ENCODE measurements at places on chromosomes 2 and 18.

DNA sequence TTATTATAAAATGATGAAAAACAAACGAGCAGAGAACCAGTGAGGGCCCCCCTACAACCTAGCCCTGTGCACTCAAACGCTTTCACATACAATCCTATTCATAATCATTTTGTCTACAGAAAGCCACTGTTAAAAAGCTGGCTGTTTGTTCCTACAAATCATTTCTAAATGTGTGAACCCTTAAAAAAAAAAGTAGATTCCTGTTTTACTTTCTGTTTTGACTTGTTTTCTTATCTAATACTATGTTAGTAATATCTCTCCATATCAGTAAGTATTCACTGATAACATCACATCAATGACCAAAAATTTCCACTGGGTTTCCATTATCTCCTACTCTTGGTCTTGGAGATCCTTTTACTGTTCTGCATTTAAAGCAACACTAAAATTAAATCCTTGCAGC is 128.8 kb upstream of the TTC39C start:
- DNase-seq = no peak

- no peak for DNase-seq
Observed at GRCh38 chr2:114684403-114684802, 242.0 kb downstream of the DPP10 start.

- no peak for DNase-seq
Observed at GRCh38 chr18:75977081-75977480, 518.0 kb downstream of the ZNF516 start.

- no peak for DNase-seq
Observed at GRCh38 chr2:20447437-20448245, 767 bp downstream of the RHOB start.

DNA sequence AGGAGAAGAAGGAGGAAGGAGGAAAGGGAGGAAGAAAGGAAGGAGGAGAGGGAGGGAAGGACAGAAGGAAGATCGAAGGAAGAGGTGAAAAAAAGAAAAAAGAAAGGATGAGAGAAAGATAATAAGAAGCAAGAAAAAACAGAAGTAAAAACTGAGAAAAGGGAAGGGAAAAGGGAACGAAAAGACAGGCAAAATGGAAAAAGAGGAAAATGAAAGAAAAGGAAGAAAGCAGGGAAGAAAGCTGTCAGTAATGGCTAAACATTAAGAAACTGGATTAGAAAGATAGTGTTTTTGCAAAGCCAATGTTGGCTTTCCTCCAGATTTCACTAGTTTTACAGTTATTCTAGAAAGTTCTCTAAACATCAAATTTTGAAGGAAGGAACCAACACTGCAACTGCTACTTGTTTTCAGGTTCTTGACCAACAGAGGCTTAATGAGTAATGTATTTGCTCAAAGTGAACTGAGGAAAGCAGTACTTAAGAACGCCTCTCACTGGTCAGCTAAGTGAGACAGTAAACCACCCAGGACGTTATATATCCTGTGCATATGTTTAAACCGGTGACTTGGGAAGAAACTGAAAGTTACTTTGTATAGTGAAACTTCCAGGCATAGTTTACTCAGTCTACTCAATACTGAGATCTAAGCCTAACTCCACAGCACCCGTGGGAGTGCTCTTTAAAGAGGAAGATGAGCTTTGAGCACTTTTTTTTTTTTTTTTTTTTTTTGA is 286.2 kb upstream of the TRIB2 start:
- DNase-seq = no peak

- DNase-seq = no peak
Observed at GRCh38 chr2:27729198-27729597, 42.3 kb upstream of the MRPL33 start.

DNA sequence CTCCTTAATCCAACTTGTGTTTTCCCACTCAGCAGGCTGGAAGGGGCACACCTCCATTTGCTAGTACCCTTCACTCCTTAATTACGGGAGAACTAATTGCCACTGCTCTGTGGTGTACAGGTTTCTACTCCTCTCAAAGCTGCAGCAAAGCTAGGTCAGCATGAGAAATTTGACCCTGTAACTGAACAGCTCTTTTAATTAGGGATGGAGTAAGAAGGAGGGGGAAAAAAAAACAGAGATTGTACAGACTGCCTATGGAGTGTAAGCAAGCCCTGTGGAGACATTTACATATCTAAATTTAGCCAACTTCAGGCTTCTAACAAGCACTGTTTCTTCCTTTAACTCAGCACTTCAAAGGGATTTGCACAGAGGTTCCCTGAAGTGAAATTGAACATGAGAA is 629.7 kb upstream of the SETBP1 start:
- DNase-seq = no peak

GRCh38 chr2:95121093-95121406 is 558 bp downstream of the MRPS5 start:
- no peak for DNase-seq

DNA sequence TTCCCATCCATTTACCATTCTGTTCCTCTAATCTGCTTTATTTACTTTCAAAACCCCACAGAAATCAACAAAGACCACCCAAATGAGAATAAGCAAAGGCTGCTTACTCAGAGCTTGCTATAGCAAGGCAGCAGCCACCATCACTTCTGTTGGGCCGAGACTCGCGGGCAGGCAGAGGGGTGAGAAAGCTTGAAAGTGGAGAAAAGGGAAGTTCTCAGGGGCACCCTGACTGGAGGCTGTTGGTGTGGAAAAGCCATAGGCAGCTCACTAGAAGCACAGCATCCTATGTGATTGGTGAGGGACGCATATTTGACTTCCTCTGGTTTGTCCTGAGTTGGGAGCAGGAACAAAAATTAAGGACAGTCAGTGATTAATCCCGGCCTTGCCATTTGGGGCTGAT is 269.7 kb upstream of the THSD7B start:
- DNase-seq = no peak

- DNase-seq = no peak
Observed at GRCh38 chr2:20416723-20417122, 30.2 kb upstream of the RHOB start.

- no peak for DNase-seq
Observed at GRCh38 chr2:127161176-127162136, 54.5 kb upstream of the BIN1 start.

- no peak for DNase-seq
Observed at GRCh38 chr2:201260302-201260800, at the start of gene CASP8. CASP8 (plus strand) TSS chr2:201260536; CDS start chr2:201266487, 5,951 bp downstream.

- DNase-seq = no peak
Observed at GRCh38 chr2:98825858-98826257, 94.9 kb upstream of the MGAT4A start.

DNA sequence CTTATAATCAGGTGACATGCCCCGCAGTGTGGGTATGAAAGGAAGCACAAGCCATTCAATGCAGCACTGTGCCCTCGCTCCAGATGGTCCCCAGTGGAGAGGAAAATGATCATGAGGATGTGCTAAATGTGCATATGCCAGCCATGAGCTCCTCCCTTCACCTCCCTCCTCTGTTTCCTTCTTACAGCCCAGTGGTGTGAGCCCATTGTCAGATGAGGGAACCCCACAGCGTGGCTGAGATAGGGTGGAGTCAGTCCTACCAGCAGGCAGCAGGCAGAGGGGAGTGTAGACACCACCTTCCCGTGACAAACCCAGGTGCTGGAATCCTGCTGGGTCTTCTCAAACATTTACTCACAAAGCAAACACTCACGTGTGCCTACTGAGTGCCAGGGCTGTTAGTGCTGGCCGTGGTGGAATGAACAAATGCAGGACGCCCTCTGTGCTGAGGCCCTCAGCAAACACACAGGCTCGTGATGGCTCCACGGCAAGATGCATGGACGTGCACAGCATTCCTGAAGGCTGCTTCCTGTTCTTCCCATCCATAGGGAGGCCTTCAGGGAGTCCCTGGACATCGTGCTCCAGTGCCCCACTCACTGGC is 181.7 kb upstream of the TPO start:
- no peak for DNase-seq

- DNase-seq = no peak
Observed at GRCh38 chr2:172214252-172214651, 111.6 kb upstream of the DLX2 start.

- DNase-seq = no peak
Observed at GRCh38 chr2:45964223-45964841, 312.9 kb downstream of the PRKCE start.

DNA sequence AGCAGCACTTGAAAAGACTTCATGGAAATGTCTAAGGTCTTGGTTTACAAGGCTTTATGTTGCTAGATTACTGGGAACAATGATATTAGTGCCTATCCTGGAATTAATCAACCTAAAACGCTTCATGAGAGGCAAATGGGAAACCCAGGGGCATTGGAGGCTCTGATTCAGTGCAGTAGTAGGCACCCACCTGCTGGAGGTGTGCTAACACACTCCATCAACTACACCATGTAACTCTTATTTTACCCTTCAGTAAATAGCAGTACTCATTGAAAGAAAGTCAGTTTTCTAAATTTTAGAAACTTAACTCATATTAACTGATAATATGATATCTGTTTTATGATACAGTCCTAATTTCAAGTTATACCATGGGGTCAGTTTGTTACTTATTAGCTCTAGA is 17.4 kb upstream of the HNRNPA3 start:
- DNase-seq = no peak

GRCh38 chr2:174929786-174930185 is 75.4 kb downstream of the CHN1 start:
- no peak for DNase-seq

GRCh38 chr2:206968134-206969086 is 29.1 kb downstream of the CPO start:
- no peak for DNase-seq

DNA sequence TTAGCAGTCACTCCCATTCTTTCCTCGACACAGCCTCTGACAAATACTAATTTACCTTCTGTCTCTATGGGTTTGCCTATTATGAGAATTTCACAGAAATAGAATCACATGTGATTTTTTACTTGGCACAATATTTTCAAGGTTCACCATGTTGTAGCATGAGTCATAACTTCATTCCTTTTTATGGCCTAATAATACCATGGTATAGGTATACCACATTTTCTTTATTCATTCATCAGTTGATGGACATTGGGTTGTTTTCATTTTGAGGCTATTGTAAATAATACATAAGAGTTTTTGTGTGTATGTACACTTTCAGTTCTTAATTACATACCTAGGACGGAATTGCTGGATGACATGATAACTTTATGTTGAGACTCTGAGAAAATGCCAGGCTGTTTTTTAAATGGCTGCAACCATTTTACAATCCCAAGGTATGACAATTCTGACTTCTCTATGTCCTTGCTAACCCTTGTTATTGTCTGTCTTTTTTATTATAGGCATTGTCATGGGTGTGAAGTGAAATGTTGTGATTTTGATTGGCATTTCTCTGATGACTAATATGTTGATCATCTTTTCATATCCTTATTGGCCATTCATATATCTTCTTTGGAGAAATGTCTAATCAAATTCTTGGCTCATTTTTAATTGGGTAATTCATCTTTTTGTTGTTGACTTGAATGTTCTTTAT is 87.9 kb downstream of the IRS1 start:
- DNase-seq = no peak

DNA sequence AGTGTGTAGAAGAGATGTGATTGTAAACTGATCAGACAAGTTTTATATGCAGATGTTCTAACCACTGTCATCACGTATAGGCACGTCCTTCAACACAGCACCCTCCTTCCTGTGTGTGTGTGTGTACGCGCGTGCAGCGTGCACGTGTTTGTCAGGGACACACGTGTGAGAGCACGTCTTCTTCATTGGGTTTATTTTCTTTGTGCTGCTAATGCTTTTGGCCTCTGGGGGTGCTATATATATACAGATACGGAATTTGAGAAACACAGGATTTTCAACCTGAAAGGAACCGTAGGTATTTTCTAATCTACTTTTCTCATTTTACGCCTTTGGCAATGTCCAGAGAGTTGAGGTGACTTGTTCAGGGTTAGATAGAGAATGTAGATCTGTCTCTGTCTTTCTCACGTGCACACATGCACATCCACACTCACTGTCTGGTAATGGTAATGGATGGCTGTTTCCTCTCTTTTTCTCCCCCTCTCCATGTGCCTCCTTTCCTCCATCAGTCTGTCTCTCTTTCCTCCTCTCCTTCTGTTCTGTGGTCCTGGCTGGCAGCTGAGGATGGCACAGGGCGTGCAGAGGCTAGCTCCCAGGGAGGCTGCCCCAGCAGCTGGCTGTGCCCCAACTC is 13.4 kb upstream of the CELF4 start:
- no peak for DNase-seq

GRCh38 chr2:105595536-105595935 is 149.2 kb upstream of the NCK2 start:
- no peak for DNase-seq

- DNase-seq = no peak
Observed at GRCh38 chr2:27885234-27885633, 5.0 kb downstream of the RBKS start.

DNA sequence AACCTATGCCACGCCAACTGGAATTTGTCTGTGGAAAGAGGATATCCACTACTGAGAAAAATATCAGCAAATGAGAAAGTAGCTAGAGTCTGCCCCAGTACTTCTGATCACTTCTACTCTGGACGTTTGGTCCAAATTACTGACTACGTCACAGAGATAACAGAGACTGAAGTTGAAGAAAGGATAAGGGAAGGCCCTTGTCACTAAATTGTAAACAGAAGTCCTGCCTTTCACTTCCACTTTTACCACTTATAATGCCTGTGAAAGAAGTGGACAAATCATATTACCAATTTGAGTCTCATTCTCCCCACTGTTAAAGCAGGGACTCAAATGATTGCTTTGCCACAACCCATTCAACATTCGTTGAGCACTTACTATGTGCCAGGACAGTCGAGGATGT is 173.9 kb upstream of the ERBB4 start:
- DNase-seq = no peak

DNA sequence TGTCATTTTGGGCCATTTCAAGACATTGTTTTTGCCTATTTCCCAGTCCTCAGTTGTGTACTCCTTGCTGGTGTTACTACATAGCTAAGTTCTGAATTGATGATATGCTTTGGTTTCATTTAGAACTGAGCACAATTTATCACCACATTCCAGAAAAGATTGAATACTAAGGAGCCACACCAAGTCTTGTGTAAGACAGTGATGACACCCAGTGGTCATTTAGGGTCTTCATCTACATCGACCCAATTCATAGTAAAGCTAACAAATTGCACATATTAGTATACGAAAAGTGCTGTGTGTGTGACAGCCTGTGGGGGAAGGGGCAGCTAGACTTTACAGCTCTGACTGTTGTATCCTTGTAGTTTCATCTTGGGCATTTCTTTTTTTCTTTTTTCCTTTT is 10.9 kb upstream of the DLX2 start:
- DNase-seq = no peak

DNA sequence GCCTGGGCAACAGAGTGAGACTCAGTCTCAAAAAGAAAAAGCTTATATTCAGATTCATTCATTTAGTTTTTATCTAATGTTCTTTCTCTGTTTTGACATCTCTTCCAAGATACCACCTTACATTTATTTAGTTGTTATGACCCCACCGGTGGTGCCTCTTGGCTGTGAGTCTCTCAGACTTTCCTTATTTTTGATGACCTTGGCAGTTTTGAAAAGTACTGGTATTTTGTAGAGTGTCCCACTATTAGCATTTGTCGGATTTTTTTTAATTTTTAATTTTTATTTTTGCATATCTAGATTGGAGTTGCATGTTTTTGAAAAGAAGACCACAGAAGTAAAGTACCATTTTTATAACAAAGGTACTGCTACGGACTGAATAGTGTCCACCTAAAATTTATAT is 351.7 kb upstream of the KYNU start:
- DNase-seq = no peak

GRCh38 chr2:45585267-45585861 is 25.7 kb downstream of the SRBD1 start:
- DNase-seq = no peak

GRCh38 chr18:2880473-2880872 is 33.7 kb downstream of the EMILIN2 start:
- no peak for DNase-seq

GRCh38 chr2:38750011-38750890 is 910 bp downstream of the SRSF7 start:
- peak; percentile 54 for DNase-seq
